ENCODE measurements at places on chromosomes 3 and 15.

GRCh38 chr3:46710671-46711295, 6.9 kb downstream of the PRSS50 start:
- no peak for DNase-seq

- no peak for DNase-seq
Measured at GRCh38 chr3:59762941-59763340, 713.1 kb upstream of the CFAP20DC start.

DNA sequence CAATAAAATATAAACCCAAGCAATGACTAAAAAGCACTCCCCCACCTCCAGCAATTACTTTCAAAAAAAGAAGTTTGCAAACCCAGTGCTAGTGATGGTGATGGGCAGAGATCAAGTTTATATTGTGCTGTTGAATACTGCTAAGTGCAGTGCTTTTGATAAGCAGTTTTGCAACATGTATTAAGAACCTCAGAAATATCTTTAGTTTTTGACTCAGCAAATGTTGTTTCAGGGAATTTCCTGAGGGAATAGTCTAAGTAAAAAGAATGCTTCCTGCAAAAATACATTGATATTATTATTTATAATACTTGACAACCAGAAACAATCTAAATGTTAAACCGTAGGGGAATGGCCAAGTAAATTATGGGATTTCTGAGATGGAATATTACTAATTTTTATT, 69.3 kb downstream of the ADAMTSL3 start:
- no peak for DNase-seq

- no peak for DNase-seq
Measured at GRCh38 chr3:139481116-139481515, 4.8 kb upstream of the RBP2 start.

DNA sequence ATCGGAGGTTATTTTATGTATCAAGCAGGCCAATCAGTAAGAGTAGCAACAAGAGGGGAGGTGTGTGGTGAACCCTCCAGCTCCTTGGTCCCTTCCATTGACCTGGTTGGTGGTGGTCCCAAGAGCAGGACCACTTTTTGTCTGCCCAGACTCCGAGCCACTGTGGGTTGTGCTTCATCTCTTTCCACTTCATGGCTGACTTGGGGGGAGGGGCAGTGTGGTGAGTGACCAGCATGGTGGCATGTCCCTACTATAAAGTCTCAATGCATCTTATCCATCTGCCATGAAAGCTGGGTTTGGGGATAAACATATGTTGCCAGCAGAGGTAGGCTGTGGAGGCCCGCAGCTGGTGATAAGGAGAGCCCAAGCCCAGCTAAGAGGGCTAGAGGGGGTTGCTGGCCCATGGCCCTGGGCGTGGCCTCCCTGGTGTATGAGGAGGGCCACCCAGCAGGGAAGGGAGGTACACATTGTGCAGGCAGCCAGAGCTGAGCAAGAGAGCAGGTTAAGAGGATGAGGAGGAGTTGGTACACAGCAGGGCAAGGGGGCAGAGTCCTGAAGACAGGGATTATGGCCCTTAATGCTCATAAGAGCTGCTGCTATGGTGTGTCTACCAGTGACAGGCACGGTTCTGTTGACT, 7.0 kb downstream of the AEN start:
- no peak for DNase-seq

DNA sequence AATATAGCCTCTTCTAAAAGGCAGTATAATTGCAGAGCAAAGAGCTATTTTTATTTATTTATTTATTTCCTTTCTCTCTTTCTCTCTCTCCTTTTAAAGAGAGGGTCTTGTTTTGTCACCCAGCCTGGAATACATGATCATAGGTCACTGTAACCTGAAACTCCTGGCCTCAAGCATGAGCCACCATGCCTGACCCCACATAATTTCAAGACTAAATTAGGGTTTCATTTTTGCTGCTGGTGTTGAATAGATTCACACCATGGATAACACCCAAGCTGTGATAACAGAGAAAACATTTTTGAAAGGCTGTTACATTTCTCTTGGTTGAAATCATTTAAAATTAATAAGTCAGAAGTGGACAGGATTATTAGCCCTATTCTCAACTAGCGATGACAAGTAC, 131.6 kb downstream of the LEKR1 start:
- DNase-seq = no peak

DNA sequence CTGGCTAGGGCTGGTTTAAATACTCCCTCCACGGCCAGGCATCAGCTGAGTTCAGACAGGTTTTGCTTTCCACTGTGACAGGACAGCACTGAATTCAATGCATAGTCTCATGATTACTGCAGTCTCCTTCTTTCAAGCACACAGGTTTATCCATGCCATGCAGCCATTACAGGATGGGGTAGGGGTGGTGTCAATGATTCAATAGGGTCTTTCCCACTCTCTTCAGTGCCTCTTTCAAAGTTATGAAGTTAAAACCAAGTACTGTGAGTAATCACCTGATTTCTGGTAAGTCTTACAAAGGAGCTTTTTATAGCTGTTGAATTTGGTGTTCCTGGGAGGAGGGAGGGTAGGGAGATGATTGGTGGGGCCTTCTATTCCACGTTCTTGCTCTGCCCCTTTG, 47.2 kb downstream of the TMEM212 start:
- no peak for DNase-seq

DNA sequence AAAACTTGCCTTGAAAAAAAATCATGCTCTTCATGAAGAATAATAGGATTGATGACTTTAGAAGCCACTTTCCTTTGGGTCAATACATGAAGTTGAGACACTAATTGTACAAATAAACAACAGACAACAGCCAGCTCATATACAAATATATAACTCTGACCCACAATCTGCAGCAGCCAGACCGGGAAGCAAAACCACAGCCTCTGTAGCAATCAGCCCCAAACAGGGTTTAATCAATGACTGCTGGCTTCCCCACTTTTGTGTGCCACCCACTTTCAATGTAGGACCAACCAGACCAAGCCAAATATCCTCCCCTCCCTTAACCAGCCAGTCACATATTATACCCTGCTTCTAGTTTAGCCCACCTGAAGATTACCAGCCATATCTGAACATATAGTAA, 39.0 kb downstream of the IFT57 start:
- DNase-seq = no peak

DNA sequence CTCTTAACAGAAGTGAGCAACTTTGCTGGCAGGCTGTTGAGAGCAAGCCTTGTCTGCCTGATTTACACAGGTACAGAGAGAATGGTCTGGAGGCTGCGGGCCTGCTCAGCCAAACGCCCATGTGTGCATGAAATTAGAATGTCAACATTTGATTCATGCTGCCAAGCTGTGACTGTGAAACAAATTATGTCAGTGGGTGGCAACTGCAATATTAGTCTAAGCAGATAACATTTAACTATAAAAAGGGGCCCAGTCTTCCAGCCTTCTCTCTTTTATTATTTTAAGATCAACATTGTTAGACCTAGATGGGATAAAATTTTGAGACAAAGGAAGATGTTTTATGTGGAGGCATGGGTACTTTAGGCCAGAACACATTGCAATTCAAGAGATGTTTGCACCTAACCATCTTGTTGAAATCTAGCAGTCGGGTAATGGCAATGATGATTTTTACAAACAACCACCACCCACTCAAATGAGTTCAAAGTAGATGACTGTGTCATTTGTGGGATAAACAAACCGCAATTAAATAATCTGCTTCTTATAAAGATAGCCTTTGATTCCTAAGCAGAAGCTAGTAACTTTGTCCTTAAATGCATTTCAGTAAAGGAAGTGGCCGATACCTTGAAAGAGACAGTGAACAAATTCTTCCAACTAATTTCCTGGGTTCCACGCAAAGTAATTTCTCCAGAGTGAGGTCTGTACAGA, 70.2 kb downstream of the FOXB1 start:
- no peak for DNase-seq

DNA sequence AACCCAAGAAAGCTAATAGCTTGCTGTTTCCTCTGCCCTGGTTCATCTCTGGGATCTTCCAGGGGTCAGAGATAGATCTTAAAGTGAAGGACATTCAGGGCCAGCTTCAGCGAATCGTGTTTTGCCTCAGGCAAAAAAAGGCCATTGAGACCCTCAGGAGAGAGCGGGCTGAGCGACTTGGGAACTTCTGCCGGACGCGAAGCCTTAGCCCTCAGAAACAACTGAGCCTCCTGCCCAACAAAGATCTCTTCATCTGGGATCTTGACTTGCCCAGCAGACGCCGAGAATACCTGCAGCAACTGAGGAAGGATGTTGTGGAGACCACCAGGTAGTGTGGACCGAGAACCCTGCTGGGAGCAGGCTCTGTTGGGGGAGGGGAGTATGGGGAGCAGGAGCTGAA, 42.5 kb downstream of the CDAN1 start:
- no peak for DNase-seq

DNA sequence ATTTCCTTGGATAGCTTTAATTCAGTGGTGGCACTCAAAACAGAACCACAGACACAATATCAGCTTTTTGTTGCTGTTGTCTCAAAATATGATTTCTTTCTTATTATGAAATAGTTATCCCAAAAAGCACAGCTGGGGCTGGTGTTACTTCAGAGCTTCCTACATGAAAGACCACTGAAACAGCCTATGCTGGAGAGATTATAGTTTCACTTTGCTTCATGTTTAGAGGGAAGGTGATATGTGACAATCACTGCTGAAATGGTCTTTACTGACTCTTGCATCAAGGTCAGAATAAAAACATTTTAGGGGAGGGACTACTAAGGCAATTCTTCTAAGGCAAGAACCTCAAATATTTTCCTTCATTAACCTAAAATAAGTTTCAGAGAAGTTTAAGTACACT, 190.7 kb downstream of the TNIK start:
- no peak for DNase-seq

GRCh38 chr15:89364341-89364740, 29.7 kb upstream of the POLG start:
- no peak for DNase-seq

DNA sequence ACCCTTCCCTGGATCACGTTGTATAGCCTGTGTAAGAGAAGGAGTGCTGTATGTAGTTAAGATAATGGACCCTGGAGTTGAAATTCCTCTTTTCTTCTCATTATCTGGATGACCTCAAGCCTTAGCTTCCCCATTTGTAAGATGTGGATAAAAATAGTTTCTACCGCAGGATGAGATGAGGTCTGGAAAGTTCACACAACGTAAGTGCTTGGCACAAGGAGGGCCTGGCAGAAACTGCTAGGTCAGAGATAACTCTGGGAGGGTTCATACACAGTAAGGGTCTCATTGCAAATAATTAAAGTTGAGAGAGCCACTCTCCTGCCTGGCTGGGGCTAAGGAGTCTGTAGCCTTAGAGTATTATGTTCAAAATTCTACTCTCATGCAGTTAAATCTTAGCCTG, 214.4 kb downstream of the LRTM1 start:
- DNase-seq = no peak

- DNase-seq = no peak
Measured at GRCh38 chr3:12658593-12659058, 5.3 kb downstream of the RAF1 start.

- DNase-seq = no peak
Measured at GRCh38 chr3:192883512-192883911, 34.1 kb downstream of the MB21D2 start.

DNA sequence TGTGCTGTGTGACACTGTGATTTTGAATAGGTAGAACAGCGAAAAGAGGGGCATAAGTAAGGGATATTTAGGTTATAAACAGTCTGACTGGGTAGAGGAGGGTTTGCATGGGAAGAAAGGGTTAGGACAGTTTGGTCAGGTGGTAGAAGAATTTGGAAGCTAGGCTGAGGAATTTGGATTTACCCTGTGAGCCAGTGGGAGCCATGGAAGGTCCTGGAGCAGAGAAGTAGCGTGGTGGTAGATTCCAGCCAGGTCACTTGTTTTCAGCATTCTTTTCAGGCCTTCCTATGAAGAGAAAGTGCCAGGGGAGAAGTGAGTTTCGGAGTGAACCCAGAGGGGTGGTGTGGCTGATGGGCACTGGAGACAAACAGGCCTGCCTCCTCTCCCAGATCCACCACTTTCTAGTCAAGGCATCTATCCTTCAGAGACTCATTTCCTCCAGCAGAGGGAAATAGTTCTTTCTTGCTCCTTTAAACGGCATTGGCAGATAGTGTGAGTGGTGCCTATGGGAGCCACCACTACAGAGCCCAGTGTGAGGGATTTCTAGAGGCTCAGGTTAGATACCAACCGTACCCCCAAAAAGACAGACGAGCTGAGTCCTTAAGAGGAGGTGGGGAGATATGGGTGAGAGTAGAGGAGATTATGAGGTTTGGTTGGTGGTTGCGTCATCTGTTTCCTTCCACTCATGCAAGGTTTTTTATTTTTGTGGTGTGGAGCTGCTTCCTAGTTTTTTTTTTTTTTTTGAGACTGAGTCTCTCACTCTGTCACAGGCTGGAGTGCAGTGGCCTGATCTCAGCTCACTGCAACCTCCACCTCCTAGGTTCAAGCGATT, 21.2 kb downstream of the PXK start:
- no peak for DNase-seq

DNA sequence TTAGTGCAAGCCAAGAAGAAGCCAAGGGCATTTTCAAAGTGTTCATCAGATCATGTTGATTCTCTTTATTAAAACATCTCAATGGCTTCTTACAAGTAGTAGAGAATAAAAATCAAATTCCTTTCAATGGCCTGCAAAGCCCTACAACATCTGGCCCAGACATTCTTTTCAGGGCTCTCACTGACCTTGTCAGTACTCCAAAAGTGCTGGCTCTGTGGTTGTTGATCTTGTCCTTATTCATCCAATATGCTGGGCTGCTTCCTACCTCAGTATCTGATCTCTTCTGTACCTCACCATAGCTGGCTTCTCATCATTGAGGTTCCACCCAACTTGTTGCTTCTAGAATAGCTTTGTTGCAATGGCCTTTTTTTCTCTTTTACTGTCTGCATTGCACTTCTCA, 74.0 kb upstream of the SAMMSON start:
- DNase-seq = no peak

- no peak for DNase-seq
Measured at GRCh38 chr15:68352401-68353062, 75.0 kb downstream of the FEM1B start.

GRCh38 chr15:97903971-97904572, 56.4 kb upstream of the ARRDC4 start:
- no peak for DNase-seq

- DNase-seq = no peak
Measured at GRCh38 chr3:124275412-124275811, 283.5 kb upstream of the ROPN1 start.

GRCh38 chr15:77027697-77028450, 32.9 kb downstream of the PSTPIP1 start:
- peak; percentile 2 for DNase-seq

GRCh38 chr3:109806929-109807328, 469.6 kb upstream of the DPPA4 start:
- DNase-seq = peak; percentile 91

DNA sequence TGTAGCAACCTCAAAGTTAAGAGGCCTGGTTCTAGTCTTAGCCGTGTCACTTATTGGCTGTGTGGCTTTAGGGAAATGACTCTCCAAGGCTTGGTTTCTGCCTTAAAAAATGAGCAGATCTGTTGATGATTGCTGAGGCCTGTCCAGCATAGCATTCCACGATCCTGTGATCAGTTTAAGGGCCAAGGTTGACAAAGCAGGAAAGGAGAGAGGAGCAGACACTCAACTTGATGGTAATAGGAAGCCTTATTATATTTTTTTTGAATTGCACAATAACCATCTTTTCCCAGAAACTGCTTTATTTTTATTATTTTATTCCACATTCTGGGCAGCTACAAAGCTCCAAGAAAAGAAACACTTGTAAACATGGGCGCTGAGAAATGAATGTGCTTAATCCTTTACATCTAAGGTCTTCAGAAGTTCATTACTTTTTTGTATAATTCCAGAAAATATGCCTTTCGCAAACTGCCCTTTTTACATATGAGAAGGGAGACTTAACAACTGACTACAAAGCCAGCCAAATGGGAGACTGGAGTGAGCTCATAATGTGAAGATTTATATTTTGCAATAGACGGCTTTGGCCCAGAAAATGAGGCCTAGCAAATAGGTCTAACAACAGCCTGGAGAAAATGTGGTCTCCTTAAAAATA, 241.0 kb downstream of the ATP8B4 start:
- DNase-seq = no peak

All from T-helper 1 cell (primary cell).